ENCODE measurements at places on chromosomes 6 and 20.

DNA sequence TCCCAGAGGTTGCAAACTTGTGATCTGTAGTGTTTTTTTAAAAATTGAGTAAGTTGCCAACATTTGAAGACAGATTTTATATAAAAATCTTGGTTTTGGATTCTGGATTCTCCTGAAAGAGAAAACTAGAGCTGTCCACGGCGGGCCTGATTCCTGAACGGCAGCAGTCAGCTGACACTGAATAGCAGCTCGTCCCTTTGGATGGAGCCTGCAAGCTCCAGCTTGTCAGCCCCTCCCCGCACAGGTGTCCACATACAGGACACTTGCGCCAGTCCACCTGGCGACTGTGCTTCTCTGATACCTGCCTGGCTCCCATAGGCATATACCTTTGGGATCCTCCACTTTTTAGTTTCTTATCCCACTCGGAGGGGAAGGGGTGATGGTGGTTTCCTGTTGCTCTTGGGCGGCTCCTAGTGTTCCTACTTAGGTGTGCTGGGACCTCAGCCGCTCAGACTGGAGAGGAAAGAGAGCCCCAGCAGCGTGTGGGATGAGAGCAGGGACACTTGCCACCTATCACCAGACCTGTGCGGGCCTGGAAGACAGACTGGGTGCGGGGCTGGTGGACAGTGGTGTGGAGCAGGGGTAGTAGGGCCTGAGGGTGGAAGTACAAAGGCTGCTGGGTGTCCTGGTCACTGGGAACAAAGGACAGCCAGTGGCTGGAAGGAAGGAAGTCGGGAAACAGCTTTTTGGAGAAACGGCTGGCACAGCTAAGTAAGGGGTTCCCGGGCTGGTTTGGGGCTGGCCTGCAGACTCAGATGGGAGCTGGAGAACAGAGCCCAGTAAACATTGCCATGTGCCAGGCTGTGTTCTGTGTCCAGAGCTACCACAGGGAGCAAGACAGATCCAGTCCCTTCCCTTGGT, 18.3 kb downstream of the GHRH start:
- DNase-seq, result no peak

GRCh38 chr6:41518118-41518517, 28.1 kb upstream of the FOXP4 start:
- DNase-seq, result no peak

DNA sequence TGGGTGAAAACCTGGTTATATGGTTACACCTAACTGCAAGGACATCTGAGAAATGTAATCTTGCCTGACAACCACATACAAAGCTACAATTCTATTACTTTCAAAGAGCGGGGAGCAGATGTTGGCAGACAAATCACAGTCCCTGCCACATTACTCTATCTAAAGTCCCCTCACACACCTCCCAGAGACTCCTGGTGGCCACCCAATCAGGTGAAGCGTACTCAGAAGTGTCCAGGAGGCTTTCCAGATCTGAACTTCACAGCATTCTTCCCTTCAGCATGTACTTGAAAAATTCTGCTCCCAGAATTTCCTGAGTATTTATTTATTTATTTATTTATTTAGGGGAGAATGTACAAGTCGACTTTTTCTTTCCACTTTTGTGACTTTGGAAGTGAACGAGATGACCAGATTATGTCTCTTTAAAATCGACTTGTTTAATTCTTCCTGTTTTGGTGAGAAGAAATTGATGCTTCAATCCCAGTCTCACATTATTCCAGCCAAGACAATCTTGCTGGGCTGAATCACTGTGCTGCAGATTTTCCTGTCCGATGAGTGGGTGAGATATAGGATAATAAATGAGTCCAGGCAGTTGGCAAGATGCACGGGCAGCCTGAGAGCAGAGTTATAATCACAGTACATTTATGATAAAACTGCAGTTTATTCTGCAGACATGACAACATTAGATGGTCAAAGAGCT, 46.9 kb upstream of the POPDC3 start:
- no peak for DNase-seq

DNA sequence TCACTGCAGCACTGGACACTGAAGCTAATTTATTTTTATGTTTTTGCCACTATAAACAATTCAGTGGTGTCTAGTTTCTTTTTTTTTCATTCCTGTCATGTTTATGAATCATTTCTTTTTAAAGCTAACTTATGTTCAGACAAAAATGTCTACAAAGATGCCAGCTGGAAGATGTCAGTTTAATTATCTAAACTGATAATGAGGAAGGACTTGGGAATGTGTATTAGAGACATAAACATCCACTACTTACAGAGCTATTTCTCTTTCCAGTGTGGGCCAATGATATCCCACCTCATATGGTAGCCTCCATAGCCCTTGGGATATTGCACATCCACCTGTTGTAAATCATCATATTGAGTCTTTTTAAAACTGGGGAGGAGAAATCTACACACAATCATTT, 132.1 kb upstream of the FAM184A start:
- no peak for DNase-seq

DNA sequence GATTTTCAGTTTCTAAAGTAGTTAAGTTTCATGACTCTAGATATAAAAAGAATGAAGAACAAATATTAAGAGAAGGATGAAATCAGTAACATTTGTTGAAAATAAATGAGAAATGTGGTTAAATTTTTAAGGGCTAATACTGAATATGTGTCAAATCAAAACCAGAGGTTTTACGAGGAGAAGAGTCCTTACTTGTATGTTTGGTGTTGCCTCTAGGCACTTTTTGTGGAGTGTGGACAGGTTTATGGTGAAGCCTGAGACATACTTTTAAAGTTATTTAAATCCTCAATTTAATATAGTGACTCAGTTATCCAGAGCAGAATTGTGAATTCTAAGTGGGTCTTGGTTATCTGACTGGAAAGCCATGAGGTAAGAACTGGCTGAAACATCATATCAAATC, 68.7 kb downstream of the COL19A1 start:
- no peak for DNase-seq

DNA sequence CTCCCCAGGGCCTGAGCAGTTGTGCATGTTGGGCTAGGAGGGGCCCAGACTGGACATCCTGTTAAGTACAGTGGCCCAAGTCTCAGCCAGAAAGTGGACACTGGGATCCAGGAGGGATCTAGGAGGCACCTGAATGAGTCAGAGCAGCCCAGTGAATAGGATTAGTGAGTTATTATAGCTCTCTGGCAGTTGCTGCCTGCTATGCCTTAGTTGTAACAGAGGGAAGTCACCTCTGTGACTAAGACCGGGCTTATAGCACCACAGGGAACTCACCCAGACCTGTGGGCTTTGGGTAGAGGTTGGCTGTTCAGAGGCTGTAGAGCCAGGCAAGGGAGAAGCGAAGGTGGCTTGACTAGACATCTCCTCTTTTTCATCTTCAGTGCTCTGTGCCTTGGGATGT, 39.0 kb upstream of the AAR2 start:
- DNase-seq, result no peak

DNA sequence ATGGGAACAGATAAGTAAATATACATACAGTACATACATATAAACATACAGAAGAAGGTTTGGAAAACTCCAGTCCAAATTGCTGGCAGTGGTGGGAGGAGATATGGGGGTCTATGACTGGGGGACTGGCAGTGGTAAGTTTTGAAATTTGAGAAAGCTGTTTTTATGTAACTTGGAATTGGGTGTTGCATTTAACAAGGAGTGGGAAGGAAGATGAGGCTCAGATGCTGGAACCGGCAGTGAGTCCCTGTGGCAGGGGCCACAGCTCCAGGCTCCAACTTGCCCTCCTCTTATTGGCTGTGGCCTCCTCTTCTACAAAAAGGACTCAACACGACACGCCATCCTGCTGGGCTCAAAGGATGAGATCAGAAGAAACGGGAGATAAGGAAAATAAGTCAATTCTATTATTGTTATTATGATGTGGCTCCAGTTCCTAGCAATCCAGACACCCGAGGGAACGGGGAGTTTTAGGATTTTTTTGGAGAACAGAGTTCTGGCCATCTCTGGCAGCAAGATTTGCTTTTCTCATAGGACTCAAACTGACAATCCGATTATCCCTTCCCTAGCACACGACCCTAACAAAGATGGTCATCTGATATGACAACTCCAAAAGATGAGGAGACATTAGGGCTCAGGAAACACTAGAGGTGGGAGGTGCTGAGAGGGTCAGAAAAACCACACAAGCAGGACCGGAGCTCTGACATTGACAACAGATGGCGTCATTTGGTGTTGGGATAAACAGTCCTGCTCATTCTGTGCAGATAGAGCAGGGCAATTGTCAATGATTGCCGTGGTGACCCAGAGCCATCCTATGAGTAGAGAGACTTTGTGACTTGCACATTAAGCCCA, 6.0 kb upstream of the TGM2 start:
- no peak for DNase-seq

GRCh38 chr6:149015535-149016525, 269.0 kb downstream of the UST start:
- no peak for DNase-seq

- no peak for DNase-seq
These were observed 386.0 kb downstream of the SMOC2 start for GRCh38 chr6:168826726-168827585.

DNA sequence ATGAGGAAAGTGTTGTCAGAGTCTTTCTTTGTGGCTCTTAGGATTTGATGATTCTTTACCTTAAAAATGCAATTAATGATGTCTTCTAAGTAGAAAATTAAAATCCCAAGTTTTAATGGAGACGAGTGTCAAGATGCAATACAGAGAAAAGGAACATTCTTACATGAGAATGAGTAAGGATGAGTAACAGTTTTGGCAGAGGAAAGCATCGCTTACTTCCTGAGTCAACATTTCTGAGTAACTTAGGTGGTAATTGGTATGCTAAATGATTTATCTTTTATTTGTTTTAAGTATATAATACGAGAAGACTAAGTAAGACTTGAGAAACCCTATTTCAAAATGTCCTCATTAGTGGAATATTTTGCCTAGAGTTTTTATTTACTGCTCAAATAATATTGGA, 101.3 kb downstream of the RTN4IP1 start:
- DNase-seq, result no peak

- DNase-seq, result no peak
These were observed 158.0 kb upstream of the BMP5 start for GRCh38 chr6:56033401-56033800.

DNA sequence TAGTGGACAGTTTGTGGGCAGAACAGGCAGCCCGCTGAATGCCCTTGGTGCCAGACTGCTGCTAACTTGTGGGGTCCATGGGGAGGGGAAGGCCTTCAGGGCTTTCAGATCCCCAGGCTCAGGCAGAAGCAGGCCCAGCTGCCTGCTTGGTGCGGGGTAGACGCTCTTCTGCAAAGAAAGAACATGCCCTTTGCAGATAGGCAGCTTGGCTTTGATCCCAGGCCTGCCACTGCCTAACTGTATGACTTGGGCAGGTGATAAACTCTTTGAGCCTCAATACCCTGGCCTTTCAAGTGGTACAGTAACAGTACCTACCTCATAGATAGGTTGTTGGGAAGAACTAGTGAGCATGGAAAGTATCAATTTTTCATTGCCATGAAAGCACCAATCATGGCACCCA, 28.4 kb downstream of the CHMP4B start:
- DNase-seq, result no peak

DNA sequence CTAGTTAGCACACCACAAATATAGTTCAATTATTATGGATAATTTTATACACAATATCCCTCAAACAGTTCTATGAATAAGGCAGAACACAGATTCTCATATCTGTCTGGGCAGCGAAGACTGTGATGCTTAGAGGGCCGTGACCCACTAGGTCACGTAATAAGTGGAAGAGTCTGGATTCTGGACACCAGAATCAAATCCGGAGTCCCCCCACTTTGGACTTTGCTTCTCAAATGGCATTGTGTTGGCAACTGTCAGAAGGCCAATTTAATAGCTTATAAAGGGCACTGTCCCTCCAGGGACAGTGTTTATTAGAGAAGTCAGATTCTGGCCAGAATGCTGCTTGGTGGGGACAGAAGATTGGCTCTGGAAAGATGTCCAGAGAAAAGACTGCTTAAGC, 6.8 kb upstream of the CCDC167 start:
- no peak for DNase-seq

DNA sequence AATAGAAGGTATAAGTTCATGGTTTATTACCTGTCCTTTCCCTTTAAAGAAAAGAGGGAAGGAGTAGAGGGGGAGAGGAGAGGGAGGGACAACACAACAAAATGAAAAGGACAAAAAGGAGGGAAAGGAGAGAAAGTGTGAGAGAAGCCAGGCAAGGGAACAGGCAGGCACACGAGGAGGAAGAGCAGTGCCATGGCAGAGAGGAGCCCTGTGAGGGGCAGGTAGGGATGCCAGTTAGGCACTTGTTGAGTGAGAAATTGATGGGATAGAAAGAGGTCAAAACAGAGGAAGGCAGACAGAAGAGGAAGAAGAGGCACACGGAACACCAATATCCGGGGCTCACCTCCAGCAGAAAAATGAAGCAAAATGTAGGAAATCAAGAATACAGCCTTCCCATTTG, 42.5 kb downstream of the TNFAIP3 start:
- DNase-seq, result no peak

DNA sequence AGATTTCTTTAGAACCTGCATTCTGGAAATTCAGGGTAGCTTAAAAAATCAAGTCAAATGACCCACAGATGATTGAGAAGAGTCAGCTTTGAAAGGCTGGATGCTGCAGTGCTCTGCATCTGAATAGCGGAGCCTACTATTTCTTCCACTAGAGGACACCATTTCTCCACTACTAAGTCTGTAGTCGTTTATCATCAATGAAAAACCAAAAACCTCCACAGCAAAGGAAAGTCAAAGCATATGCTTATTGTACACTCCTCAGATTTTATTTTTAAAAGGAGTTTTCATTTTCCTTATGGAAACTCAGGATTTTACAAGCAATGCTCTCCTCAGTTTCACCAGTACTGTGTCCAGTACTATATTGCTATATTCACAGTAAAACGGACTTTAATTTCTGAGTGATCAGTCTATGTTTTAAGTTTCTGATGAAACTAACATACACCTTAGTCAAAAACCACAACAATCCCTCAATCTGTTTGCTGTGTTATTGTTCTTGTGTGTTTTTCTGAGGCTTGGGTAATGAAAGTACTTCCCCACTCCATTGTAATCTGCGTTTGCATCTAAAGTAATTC, 50.5 kb upstream of the ENPP5 start:
- DNase-seq, result no peak

GRCh38 chr6:100203400-100203799, 209.4 kb upstream of the MCHR2 start:
- DNase-seq, result no peak

DNA sequence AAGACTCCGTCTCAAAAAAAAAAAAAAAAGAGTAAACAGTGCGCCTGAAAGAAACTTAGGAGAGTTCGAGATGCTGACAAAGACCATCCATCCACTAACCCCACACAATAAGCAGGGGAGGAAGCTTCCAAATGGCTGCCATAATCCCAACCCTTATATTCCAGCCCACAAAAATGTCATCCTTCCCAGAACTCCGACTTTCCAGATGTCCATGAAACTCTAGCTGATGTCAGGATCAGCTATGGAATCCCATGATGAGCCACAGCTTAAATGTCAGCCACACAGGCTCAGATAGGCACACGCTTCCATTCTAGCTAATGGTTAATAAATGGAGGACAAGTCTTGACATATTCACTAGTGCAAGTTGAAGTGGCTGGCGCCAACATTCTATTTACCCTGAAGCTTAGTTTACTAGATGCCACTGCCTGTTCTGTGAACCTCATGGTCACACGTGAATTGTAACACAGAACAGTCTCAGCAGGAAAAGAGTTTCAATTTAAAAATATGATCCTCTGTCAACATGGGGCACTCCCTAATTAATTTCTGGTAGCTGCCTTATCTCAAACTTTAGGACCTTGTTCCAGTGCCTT, 75.5 kb downstream of the FOXF2 start:
- DNase-seq, result no peak
